GM23338 (cell line): ENCODE measurements at places on chromosomes 11 and 22. TPM values are rescaled to one million over a fixed set of nuclear protein-coding genes. Genes with fewer than 3 reads are reported as not detected.

Gene CTSW
- total RNA-seq: not detected in 2 replicates

Gene APOL3
- total RNA-seq: not detected in 2 replicates

- no peak for DNase-seq
Measured at GRCh38 chr11:107587306-107587979, 3.5 kb upstream of the ELMOD1 start.

GRCh38 chr11:110374921-110375320 is 54.8 kb upstream of the FDX1 start:
- DNase-seq: no peak

DNA sequence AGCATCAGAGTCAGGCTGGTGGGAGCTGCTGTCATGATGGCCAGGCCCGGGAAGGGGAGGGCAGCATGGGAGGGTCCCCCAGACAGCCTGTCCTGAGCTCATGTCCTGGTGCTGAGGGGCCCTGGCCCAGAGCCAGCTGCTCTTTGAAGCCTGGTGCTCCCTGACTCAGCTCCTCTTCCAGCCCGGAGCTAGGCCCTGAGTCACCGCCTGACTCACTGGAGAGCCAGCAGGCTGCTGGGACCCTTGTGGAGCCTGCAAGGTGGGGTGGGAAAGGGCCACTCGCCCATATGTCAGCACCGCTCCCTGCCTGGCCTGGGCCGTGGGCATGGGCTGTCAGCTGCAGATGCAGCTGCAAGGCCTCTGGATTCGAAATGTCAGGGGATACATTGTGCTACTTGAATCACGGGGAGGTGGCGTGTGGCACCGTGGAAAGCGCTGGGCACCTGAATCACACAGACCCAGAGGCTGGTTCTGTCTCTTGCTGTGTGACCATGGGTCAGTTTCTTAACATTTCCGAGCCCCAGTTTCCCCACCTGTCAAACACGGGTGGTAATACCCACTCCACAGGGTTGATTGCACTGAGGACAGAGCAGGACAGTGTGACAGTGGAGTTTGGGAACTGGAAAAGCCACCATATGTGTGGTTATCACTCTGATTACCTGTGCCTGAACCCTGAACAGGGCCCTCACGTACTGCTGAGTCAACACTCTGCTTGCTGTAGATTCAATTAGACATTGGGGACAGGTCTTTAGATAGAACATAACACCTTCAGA is 4.4 kb downstream of the CACNA1I start:
- no peak for DNase-seq

Gene CYP2D6
- total RNA-seq: 0.27 and 1.3 TPM in 2 replicates

Gene ANO1
- 3.4 and 3.9 TPM in 2 replicates for total RNA-seq

GRCh38 chr11:30210357-30210756 is 20.5 kb upstream of the FSHB start:
- DNase-seq: no peak

Gene MTCH2
- 90.9 and 92.0 TPM in 2 replicates for total RNA-seq

- DNase-seq: peak; percentile 10
Measured at GRCh38 chr11:7512525-7513233, 1.1 kb upstream of the PPFIBP2 start.

- DNase-seq: no peak
Measured at GRCh38 chr11:7749456-7749855, 43.2 kb upstream of the OVCH2 start.

DNA sequence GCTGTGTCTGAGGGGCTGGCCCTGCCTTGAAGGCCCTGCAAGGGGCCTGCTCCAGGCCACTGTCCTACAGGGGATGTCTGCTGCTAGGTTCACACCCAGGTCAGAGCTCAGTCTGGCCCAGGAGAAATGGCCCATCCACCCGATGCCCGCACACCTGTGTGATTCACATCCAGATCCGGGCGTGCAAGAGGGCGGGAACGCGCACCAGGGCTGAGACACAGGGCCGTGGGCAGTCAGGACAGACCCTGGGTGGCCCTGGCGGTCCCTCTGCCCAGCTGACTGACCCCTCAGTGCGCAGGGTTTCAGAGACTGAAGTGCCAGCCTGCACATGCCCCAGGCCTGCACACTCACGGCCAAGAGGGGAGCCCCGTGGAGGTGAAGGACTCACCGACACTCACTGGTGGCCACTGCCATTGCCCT is 7.4 kb downstream of the TOLLIP start:
- DNase-seq: no peak

DNA sequence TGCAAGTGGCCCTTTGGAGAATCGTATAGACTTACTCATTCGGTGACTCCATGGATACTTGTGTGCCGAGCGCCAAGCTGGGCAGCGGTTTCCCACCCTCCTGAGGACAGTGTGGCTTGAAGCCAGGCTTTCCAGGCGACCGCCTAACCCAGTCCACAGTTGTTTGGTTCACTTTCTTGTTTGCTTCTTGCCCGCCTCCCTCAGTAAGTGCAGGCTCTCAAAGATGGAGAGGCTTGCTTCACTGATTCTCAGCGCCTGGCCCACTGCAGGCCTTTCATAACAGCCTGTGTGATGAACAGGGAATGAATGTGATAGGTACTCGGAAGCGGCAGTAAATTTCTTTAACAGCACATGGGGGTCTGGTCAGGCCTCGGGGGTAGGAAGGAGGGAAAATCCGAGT is 11.2 kb upstream of the MDK start:
- no peak for DNase-seq
